ENCODE measurements at places on chromosomes 12 and 14.

DNA sequence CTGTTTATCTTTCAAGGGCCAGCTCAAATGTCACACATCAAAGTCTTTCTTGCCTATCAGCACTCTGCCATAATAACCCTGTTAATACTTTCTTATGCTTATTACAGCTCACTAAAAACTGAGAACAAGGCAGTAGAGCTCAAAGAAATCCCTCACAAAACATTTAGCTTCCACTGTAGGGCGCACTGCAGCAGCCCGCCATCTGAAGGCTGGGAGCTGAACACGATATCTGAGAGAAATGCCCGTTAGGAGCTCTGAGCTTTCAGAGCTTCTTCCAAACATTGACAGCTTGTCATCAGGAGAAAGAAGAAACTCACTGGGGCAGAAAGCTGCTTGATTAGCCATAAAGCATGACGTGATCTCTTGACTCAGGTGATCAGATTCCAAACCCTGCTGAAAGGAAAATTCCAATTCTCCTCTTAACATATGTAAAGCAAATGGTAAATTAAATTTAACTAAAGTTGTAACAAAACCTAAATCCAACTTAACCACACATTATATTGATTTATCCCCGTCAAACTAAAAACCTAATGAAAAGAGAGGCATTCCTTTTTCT lies 175.7 kb downstream of the C12orf50 start:
- no peak for DNase-seq

DNA sequence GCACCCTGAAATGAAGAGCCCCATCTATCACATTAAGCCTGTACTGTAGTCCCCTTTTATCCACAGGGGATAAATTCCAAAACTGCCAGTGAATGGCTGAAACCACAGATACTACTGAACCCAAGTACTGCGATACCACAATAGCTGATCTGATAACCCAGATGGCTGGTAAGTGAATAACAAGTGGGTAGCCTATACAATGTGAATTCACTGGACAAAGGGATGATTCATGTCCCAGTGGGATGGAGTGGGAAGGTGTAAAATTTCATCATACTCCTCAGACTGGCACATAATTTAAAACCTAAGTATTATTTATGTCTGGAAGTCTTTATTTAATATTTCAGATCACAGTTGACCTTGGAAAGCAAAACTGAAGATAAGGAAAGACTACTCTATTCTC lies 201.3 kb downstream of the GPHN start:
- no peak for DNase-seq

GRCh38 chr12:29783773-29784666 lies at the start of gene TMTC1:
TMTC1 (minus strand) TSS chr12:29783942; CDS start chr12:29783751, 191 bp downstream.
- DNase-seq: no peak

DNA sequence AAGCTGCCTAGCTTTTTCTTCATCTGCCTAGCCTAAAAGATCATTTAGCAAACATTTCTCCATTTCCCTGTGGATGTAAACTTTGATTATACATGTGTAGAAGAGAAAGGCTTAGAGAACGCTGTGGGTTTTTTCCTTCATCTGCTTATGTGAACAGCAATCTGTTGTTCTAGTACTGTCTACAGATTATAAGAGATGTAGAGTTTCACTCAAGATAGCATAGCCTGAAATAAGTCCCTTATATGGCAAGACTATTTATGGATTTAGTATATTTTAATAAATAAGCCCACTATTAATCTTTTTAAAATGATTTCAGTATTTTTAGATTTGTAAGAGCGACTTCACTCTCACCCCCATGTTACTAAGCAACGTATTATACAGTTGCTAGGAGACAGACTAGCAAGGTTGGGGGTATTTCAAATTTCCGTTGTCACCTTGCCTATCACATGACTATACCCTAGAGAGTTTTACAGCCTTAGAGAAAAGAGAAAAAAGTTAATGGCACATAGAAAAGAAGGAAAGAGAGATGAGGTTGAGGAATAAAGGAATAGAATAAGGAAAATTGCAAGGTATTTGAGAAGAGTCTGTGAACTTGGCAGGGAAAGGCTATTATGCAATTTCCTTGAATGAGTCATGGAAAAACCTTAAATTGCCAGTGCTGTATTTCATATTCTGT lies 12.2 kb upstream of the TUBA1A start:
- no peak for DNase-seq

DNA sequence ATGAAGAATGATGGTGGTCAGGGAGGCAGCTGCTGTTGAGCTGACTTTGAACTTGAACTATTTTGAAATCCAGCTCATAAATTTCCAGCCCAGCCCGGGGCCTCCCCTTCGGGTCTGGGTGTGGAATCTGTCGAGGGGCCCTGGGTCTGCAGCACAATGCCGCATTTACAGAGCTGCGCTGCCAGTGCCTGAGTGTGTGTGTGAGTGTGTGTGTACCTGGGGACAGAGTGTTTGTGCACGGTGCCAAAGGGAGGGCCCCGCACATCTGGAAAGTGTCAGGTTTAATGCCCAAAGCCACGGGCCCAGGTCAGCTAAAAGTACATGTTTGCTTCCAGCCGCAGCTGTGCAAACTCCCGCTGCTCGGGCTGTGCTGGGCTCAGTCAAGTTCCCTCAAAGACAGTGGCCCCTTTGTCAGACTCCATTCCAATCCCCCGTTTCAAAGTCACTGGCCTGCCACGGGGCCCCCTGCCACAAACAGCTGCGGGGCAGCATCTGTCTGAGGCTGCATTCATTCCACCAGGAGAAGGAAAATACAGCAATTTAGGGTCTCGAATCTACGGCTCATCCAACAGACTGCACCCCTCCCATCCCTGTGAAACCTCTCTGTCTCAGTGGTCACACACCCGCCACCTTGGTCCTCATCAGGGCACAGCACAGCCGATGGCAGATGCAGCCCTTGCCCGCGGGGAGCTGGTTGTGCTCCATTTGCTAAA lies 16.3 kb upstream of the RFLNA start:
- no peak for DNase-seq

DNA sequence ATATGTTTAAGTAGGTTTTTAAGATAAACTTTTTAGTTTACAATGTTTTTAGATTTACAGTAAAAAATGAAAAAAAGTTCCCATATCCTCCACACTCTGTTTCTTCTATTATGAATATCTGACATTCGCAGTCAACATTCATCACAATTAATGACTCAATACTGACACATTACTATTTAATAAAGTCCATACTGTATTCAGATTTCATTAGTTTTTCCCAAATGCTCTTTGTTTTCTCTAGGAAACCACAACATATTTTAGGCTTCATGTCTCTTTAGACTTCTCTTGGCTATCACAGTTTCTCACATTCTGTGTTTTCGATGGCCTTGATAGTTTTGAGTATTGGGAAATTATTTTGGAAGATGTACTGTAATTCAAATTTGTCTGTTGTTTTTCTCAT lies 399.8 kb downstream of the SLC6A15 start:
- no peak for DNase-seq

DNA sequence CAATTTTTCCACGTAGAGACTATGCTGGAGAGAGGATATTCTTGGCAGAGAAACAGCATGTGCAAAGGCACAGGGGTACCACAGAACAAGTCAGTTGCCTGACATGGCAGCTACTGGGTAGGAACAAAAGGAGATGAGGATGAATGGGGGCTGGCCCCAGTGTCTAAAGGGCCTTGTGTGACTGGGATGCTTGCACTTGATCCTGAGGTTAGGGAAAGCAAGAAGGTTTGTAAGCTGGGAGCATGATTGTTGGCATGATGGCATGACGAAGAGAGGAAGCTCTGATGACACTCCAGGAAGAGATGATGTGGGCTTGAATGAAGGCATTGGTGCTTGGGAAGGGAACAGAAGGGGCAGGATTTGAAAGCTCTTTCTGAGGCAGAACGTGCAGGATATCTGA lies 139.1 kb downstream of the ZFP36L1 start:
- no peak for DNase-seq

DNA sequence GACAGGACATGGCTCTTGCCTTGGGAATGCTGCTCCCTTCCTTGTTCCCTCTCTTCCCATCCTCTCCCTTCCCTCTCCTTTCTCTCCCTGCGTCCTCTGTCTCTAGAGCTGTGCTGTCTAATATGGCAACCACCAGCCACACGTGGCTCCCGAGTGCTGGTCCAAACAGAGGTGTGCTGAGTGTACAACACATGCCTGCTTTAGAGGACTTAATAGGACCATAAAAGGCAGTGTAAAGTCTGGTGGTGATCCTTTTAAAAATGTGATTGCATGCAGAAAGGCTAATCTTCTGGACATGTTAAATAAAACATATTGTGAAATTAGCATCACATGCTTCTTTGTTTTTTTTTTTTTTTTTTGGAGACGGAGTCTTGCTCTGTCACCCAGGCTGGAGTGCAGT lies 87.2 kb downstream of the ESRRB start:
- DNase-seq: no peak

DNA sequence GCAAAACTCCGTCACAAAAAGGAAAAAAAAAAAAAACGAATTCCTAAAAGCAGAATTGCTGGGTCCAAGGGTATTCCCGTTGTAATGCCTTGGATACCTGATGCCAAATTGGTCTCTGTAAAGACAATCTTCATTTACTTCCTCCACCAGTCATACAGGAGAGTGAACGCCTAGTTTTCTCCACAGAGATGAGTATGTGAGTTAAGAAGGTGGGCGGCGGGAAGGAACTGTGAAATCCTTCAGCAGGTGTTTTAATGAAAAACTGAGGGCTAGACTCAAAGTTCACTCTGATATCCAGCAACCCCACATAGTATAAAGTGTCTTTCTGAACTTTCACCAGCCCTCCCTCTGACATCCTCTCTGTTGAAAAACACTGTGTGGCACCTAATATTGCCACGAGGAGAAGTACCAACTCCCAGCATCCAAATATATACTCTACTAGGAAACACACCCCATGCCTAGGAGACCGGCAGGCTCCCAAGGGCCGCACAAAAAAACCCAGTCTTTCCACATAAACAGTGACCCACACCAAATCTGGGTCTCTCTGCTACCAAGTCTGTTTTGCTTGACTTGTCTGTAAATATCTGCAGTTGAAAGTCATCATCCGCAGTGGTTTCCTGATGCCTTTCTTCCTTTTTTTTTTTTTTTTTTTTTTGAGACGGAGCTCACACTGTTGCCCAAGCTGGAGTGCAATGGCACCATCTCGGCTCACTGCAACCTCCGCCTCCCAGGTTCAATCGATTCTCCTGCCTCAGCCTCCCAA lies 30.3 kb upstream of the FOXN3 start:
- no peak for DNase-seq

- DNase-seq: no peak
Measured at GRCh38 chr14:65637780-65638179, 225.2 kb downstream of the FUT8 start.

- no peak for DNase-seq
Measured at GRCh38 chr12:14578646-14579045, 11.0 kb upstream of the PLBD1 start.

DNA sequence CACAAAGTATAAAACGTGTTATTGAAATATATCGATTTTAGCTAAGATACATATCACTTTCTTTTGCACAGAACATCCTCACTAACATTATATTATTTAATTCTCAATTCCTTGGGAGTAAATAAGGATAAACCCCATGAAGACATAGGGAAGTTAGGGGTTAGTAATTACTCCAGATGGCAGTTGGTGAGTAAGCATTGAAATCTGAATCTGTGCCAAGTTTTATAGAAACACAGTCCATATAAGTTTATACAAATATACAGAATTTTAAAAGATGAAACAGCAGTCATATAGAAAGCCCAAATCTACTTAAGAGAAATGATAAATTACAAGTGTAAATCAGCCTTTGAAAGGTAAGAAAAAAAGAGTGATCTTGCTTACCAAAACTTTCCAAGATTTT lies 200.4 kb upstream of the SYT10 start:
- no peak for DNase-seq

DNA sequence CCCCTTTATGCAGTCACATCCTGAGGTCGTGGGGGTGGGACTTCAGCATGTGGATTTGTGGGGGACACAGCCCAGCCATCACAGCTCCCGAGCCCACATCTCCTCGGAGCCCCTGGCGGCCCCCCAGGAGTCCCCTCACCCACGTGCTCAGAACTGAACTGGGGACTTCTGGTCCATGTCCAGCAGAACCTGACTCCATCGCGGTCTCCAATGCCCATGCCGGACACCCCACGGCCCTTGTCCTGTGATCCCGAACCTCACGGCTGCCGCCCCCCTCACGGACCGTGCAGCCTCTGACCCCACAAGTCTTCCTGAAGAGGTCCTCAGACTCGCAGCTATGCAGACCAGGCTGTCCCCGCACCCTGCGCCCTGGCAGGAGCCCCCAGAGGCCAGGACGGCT lies 13.5 kb upstream of the FBRSL1 start:
- DNase-seq: no peak

GRCh38 chr12:108201808-108202207 lies 72.7 kb downstream of the WSCD2 start:
- no peak for DNase-seq

DNA sequence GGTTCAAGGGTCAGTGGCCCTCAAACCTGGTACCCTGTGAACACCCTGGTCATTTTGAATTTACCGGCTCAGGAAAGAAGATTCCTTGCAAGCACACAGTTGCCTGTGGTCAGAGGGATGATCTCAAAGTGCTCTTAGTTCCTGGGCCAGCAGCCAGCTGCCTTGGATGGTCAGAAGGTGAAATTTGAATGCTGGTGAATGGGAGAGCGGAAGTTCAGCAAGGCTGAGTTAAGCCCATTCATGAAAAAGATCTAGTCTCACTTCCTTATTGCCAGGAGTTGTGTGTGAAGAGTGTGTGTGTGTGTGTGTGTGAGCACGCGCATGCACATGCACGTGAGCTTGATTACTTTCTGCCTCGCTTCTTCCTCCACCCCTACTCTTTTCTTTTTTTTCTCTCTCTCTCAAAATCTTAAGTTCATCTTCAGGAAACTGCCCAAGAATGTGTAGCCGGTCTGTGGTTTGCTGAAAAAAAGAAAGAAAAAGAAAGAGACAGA lies 155.5 kb upstream of the CCND2 start:
- DNase-seq: no peak

DNA sequence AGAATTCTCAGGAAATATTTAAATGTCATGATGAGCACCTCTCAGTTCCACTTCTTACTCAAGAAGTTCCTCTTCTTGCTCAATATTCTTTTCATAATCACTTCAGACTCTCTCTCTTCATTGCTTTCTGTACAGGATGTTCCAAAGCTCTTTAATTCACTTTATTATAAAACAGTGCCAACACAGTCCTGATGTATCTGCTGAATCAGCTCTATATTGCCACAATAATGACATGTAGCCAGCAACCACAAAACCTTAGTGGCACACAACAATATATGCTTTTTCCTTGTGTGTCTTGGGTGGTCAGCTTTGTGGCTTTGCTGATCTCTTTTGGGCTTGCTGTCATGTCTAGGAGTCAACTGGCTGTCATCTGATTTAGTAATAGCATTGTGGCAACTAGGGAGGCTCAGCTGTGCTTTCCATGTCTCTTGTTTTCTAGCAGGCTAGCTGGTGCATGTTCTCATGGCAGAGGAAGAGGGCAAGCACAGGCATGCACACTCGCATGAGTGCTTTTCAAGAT lies 52.8 kb upstream of the SLC2A13 start:
- DNase-seq: no peak
